ENCODE measurements at places on chromosomes 16 and 17.

- no peak for DNase-seq
These were observed 7.9 kb downstream of the ENGASE start for GRCh38 chr17:79082311-79083190.

- DNase-seq: no peak
These were observed 816.2 kb downstream of the CDH11 start for GRCh38 chr16:64305663-64306062.

DNA sequence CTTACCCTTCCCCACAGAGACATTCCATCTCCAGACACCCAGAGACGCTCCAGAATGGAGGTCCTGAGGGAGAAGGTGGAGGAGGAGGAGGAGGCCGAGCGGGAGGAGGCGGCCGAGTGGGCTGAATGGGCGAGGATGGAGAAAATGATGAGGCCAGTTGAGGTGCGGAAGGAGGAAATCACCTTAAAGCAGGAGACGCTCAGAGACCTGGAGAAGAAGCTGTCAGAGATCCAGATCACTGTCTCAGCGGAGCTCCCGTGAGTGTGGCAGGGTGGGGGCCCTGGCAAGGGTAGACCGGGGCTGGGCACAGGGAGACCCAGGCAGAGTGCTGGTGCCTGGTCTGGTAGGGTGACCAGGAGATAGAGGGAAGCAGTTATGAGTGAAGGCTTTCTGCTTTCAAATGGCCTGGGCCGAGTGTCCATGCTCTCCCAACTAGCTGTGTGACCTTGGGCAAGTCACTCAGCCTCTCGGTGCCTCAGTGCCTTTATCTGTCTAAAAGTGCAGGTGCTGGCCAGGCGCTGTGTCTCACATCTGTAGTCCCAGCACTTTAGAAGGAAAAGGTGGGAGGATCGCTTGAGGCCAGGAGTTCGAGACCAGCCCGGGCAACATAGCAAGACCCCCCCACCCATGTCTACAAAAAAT, 3.4 kb downstream of the DRC7 start:
- no peak for DNase-seq

DNA sequence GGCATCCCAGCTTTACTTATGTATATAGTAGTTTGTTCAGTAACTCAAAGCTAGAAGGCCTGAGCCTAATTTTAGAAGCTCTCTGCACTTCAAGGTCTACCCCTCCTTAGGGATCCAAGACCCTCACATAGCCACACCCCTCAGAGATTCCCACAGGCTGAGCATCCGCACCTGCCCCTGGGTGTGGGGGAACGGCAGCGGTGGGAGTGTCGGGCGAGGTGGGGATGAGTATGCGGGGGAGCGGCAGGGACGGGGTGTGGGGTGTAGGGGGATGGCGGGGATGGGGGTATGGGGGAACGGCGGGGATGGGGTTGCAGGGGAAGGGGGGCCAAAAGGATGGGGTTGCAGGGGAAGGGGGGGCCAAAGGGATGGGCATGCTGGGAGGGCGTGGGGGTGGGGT, 24.9 kb upstream of the BEAN1 start:
- DNase-seq: no peak

DNA sequence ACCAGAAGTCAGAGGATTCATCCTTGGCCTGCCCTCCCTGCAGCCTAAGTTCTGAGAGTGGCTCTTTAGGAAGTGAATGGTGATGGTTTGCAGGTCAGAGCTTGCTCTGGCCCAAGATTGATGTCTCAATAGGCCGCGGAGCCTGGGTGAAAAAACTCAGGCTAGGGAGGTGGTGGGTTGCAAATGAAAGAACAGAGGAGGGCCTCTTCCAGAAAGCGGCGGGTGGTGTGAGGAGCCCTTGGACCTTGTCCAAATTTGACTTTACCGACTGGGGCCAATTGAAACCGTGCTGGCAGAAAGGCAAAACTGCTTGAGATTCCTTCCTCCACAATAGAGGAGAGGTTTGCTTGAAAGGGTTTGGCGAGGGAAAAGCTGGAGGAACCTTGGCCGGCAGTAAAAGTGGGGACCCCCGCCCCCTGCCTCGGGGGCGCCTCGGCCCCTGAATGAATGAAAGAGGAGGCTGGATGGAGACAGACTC, 331.3 kb downstream of the SEC14L1 start:
- peak; percentile 86 for DNase-seq

GRCh38 chr16:52584354-52585320, 37.7 kb upstream of the TOX3 start:
- DNase-seq: no peak

- DNase-seq: peak; percentile 85
These were observed at the start of gene TBL3 for GRCh38 chr16:1971796-1972489. TSS of gene TBL3 (plus strand) at chr16:1972053. CDS start at chr16:1972165, 112 bp downstream.

- no peak for DNase-seq
These were observed 135.6 kb upstream of the N4BP1 start for GRCh38 chr16:48745541-48745940.

- DNase-seq: no peak
These were observed 5.7 kb upstream of the SPNS2 start for GRCh38 chr17:4492721-4493561.

- DNase-seq: no peak
These were observed 65.7 kb downstream of the MARF1 start for GRCh38 chr16:15576960-15577958.

DNA sequence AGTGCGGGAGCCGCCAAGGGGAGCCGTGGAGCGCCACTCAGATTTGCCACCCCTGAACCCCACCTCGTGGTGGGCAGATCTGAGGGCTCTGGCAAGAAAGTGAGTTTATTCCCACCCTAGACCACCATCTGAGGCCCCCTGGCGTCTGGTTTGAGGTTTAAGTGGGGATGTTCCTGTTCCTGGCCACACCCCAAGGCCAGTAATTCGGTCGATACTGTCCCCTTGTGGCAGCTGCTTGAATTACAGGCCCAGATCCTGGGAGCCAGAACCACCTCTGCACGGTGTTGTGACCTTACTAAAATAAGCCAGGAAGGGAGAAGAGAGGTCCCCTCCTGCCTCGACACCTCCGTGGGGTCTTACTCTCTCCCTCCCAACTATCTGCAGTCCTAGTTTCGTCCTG, 3.3 kb upstream of the LAT start:
- no peak for DNase-seq

Measured in fibroblast of skin of left biceps (primary cell).